ENCODE measurements at places on chromosomes 3 and 15.
A peak's percentile ranks its signal among the peaks of the same experiment; 100 is the strongest.

DNA sequence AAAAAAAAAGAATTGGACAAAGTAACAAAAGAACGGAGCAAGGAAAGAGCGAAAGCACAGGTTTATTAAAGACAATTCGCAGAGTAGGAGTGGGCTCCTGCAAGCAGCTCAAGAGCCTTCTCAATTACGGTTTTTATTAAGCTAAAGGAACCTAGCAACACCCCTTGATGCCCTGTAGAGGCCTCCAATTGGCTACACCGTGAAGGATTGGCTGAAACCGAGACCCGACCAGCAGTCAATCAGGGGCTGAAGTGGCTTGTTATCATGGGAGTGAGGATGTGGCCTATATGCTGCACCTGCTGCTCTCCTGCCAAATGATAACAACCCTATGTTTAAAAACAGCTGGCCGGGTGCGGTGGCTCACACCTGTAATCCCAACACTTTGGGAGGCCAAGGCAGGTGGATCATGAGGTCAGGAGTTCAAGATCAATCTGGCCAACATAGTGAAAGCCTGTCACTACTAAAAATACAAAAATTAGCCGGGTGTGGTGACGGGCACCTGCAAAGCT is 20.4 kb upstream of the AP3B2 start:
- no peak for DNase-seq

DNA sequence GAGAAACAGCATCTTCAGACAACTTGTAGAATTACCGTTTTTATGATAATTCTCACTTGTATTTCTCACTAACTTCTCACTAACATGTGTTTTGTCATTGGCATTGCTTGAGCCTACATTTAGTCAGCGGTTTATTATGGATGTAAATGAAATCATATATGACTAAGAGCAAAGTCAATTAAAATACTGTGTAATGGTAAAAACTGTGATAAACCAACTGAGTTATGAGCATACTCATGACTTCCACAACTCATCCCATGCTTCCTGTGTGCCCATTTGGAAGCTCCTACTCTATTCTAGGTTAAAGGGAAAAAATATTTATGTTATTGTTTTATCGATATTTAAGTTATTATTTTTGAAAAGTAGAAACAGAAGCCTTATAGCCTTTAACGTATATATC is 12.8 kb downstream of the PXK start:
- DNase-seq = no peak

DNA sequence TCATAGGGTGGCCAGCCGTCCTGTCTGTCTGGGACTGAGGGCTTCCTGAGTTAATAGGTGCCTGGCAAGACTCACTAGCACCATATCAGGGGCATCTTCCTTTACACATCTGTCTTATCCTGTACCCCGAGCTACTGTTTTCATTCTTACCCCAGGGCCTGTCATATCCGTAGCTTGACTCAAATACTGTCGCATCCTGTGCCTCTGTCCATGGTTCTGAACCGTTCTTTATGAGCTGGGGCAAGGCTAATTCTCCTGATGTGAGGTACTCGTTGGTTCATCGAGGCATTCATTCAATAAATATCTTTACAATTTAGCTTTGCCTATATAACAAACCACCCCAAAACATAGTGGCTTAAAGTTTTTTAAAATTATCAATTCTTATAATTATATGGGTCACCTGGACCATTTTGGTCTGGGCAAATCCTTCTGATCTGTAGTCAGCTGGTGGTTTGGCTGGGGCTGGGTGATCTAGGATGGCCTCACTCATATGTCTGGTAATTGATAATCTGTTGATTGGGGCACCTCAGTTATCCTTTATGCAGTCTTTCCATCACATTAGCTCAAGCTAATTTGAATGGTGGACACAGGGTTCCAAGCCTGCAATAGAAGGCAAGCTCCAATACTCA is 121.2 kb downstream of the TLE3 start:
- DNase-seq = peak; percentile 63

DNA sequence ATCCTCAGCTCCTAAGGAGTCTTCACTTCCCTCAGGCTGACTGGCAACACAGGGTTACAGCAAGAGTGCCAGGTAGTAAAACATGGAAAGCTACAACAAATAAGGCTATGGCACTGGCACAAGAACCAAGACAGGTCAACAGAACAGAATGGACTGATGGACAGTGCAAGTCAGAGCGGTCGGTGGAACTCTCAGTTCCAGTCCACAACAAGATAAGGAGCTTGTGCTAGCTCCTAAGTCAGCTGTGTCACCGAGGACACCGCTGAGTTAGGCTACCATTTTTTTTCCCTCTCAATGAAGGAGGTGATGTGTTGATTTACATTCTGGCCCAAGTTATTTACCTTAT is 55.9 kb upstream of the LIMD1 start:
- no peak for DNase-seq

- no peak for DNase-seq
These were observed 44.3 kb upstream of the FLNB start for GRCh38 chr3:57963811-57964346.

- DNase-seq = peak; percentile 7
These were observed 478.9 kb upstream of the GOLIM4 start for GRCh38 chr3:168574455-168575158.

GRCh38 chr3:72174040-72174439 is 389.1 kb upstream of the PROK2 start:
- no peak for DNase-seq

DNA sequence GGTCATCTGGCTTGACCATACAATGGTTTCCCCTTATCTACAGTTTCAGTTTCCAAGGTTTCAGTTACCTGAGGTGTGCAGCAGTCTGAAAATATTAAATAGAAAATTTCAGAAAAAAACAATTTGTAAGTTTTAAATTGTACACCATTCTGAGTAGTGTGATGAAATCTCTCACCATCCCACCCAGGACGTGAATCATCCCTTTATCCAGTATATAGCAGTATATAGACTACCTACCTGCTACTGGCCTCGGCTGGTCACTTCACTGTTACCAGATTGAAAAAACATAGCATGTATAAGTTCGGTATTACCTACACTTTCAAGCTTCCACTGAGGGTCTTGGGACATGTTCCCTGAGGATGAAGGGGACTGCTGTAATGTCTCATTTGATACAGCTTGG is 12.0 kb downstream of the ARIH1 start:
- no peak for DNase-seq

DNA sequence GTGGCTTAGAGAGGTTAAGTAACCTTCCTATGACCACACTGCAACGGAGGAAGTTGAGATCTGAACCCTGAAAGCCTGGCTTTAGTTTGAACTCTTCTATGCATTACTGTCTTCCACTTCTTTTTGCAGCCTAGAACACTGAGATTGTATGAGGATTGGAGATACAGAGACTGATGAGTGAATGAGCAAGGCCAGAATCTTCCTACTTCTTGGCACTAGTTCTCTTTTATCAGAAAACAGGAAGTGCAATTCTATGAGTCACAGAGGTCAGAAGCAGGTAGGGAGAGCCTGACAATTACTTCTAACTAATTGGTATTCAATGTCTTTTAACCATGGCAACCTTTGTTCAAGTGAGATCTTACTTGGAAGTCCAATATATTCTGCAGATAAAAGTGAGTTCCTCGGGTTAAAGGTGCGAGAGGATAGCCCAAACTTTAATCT is 219.0 kb downstream of the SHQ1 start:
- DNase-seq = no peak

- DNase-seq = no peak
These were observed 22.0 kb downstream of the CXCR6 start for GRCh38 chr3:45965253-45965652.

DNA sequence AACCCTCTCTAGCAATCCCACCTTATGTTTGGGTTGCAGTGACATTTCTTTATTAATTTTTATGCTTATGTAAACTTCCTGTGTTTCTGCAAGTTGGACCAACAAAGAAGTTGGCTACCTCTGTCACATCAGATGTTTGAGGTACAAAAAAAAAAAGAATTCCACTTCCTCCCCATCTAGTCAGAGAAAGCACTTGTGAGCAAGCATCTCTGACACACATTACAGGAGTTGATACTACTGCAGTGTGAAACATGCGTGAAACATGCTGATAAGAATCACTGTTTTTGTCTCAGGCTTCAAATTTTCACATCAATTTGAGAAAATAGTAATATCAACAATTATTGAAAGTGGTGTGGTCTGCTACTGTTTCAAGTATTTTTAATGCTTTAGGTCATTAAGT is 1.3 kb downstream of the SCAANT1 start:
- no peak for DNase-seq

DNA sequence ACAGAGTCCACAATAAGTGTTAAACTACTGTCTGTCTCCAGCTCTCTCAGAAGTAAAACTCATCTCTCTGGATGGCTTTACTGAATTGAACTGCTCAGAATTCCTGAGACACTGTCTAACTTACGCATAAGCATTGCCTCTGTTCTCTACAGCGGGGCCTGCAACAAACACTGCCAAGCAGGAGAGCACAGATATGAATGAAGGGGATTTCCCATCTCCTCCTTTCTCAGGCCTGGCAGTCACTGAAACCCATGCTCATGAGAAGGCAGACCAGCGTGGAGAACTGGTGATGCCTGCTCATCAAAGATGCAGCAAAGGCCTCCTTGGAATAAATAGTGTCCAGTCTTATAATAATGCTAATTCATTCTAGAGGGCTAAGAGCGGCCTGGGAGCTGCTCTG is 10.3 kb downstream of the RASGRP1 start:
- DNase-seq = no peak

DNA sequence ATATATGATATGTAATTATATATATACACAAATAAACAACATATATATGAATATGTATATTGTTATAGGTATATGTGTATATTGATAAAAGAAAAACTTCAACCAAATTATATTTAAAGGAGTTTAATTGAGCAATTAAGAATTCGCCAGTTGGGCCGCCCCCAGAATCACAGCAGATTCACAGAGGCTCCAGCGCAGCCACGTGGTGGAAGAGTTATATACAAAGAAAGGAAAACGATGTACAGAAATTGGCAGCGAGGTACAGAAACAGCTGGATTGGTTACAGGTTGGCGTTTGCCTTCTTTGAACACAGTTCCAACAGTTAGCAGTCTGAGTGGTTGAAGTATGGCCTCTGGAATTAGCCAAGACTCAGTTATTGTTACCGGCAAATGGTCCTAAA is 137.3 kb upstream of the SLC24A5 start:
- no peak for DNase-seq

DNA sequence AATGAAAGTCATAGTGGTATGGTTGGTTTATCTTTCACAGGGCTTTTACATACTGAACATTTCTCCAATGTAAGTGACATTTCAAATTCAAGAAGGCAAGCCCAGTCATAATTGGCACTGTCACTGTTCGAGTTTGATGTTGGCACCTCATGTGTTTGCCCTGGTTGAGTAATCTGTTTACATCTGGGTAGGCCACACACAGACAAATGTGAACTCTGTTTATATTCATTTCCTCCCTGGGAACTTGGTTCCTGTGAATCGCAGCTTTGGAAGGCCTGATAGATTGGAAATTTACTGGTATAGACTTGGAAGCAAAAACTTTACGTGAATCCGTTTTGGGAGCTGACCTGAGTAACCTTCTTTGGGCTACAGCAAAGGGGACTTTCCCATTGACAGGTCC is 395.2 kb upstream of the AZI2 start:
- no peak for DNase-seq

DNA sequence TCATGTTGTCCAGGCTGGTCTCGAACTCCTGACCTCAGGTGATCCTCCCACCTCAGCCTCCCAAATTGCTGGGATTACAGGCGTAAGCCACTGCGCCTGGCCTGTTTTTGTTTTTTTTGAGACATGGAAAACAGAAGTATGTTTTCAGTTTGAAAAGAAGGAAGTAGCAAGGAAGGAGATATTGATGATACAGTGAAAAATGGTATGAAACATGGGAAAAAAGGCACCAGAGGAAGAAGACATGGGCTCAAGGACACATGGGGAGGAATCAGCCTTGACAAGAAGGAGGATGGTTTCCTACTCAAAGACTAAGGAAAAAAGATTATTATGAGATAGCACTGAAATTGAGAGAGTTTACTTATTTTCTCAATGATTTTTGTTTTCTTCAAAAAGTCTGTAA is 30.7 kb downstream of the FMN1 start:
- DNase-seq = no peak

- no peak for DNase-seq
These were observed 205.6 kb downstream of the IL20RB start for GRCh38 chr3:137163241-137163871.

GRCh38 chr15:84929795-84930603 is 45.5 kb downstream of the SLC28A1 start:
- peak; percentile 94 for DNase-seq

GRCh38 chr3:118984699-118985098 is 49.9 kb downstream of the IGSF11 start:
- no peak for DNase-seq
